ENCODE measurements at places on chromosomes 3 and 15. TPM values are rescaled to one million over a fixed set of nuclear protein-coding genes. Genes with fewer than 3 reads are reported as not detected.

DNA sequence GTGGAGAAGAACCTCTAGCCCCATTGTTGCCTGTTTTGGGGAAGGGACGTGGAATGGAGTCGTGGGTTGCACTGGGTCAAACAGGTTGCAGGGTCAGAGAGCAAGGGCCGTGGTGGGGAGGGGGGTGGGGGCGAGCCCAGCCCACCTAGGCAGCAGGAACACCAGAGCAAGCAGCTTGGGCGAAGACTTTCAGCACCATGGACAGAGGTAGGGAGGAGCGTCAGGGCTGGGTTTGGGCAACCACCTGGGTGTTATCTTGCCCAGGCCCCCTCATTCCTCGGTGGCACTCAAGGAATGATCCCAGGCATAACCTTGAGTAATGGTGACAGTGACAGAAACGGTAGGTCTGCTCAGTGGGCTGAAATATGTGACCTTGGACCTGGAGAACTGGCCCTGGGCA is 45.9 kb upstream of the TMEM115 start:
- H3K36me3 ChIP-seq, result no peaks in the 10 kb centered on the region
- H3K27me3 ChIP-seq, result no peaks in the 10 kb centered on the region
- no peaks in the 10 kb centered on the region for H3K4me1 ChIP-seq
- no peak overlapping the region for H3K27ac ChIP-seq
- peak; percentile 29 for DNase-seq
- H3K4me3 ChIP-seq, result no peak overlapping the region

DNA sequence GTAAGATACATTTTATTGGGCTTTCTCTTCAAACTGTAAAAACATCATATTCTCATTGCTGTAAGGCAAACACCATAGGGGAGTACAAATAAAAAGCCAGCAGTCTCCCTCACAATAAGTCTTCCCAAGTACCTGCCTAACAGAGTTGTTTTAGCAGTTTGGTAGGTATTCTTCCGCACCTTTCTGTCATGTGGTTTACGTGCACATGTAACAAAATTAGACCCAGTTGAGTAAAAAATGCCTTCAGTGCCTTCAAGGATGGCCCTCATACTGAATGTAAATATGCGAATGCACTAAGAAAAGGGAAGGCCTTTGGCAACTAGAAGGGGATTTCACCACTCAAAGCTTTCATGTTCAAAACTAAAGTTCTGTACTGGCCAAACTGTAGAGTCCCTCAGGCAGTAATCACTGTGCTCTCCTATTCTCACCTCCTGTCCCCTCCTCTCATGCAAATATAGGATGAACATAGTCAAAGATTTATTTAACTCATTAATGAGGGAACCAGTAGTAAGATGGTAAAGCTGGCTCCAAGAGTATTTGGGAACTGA is 26.4 kb downstream of the USP3 start:
- H3K27ac ChIP-seq, result peak overlapping the region; percentile 71
- H3K4me3 ChIP-seq, result peak overlapping the region; percentile 69
- H3K36me3 ChIP-seq, result peaks cover 13% of the 10 kb centered on the region
- peaks cover 77% of the 10 kb centered on the region for H3K4me1 ChIP-seq

- H3K27me3 ChIP-seq, result peaks cover 13% of the 10 kb centered on the region
- no peak overlapping the region for H3K4me3 ChIP-seq
- H3K27ac ChIP-seq, result no peak overlapping the region
- no peaks in the 10 kb centered on the region for H3K36me3 ChIP-seq
These were observed 63.7 kb downstream of the MAGI1 start for GRCh38 chr3:65975032-65975431.

DNA sequence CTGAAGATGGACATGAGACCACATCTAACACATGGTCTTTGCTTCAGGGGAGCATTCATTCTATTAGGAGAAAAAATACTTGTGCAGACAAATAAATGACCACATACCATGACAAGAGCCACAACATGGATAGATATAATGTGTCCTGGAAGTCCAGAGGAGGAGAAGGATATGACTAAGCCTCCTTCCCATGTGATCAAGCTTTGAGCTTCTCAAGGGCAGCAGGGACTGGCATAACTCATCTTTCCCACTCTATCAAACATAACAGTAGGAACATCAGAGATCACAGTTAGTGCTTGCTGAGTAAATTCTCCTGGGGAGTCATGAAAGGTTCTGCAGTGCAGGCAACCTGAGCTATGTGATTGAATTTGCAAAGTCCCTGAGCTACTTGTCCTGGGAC is 86.0 kb upstream of the LPP start:
- H3K36me3 ChIP-seq, result no peaks in the 10 kb centered on the region
- no peak overlapping the region for H3K27ac ChIP-seq
- DNase-seq, result no peak
- H3K27me3 ChIP-seq, result no peaks in the 10 kb centered on the region
- no peak overlapping the region for H3K4me3 ChIP-seq
- H3K4me1 ChIP-seq, result peaks cover 16% of the 10 kb centered on the region

DNA sequence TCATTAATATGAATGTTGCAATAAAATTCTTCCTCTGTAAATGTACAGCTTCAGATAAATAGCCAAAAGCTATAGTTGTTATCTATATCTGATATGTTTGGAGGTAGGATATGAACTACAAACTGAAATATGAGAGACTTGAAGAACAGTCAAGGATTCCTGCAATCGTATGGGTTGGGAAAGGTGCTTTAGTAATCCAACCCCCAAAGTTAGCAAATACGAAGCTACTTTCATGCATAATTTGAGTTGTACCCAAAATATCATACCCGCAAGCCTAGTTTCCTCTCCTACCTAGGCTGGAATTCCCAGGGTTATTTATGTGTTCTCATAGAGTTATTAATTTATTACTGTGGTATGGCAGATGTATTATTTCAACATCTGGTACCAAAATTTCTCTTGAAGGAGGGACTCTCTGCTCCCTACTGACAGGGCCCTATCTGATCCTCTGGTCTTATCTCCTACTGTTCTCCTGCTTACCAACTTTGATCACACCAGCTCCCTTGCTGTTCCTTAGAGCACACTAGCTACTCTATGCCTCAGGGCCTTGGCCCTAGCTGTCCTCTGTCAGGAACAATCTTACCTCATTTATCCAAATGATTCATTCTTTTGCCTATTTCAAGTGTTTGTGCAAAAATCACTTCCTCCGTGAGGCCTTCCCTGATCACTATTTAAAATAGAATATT is 140.4 kb upstream of the CCDC54 start:
- H3K27ac ChIP-seq, result no peak overlapping the region
- H3K4me3 ChIP-seq, result no peak overlapping the region
- DNase-seq, result no peak

DNA sequence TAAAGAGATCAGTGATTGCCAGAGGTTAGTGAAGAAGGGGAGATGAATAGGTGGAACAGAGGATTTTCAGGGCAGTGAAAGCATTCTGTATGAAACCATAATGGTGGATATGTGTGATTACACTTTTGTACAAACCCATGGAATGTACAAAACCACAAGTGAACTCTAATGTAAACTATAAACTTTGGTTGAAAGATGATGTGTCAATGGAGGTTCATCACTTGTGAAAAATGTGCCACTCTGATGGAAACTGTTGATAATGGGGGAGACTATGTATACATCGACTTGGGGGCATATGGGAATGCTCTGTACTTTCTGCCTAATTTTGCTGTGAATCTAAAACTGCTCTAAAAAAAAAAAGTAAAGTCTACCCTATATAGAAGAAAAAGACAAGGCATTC is 68.7 kb upstream of the ARHGEF3 start:
- H3K4me3 ChIP-seq, result peak overlapping the region; percentile 22
- H3K27me3 ChIP-seq, result no peaks in the 10 kb centered on the region
- H3K27ac ChIP-seq, result no peak overlapping the region
- no peaks in the 10 kb centered on the region for H3K36me3 ChIP-seq

DNA sequence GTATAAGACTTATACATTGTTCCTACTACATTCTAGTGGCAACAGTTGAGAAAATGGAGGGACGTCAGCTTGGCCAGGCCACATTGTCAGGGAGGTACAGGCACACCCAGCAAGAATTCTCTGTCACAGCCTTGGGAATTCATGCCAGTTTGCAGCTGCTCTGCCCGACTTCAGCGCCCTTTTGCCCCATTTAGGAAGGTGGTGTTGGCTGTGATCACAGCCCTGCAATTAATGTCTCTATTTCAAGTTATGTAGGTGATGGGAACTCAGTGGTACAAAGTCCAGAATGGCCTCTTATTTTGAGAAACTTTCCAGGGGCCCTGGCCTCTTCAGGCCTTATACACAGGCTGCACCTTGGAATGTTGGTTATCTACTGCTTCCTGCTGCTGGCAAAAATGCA is 26.7 kb downstream of the AMOTL2 start:
- no peak for DNase-seq
- H3K4me1 ChIP-seq, result peaks cover 7% of the 10 kb centered on the region
- H3K27me3 ChIP-seq, result peaks cover 5% of the 10 kb centered on the region

DNA sequence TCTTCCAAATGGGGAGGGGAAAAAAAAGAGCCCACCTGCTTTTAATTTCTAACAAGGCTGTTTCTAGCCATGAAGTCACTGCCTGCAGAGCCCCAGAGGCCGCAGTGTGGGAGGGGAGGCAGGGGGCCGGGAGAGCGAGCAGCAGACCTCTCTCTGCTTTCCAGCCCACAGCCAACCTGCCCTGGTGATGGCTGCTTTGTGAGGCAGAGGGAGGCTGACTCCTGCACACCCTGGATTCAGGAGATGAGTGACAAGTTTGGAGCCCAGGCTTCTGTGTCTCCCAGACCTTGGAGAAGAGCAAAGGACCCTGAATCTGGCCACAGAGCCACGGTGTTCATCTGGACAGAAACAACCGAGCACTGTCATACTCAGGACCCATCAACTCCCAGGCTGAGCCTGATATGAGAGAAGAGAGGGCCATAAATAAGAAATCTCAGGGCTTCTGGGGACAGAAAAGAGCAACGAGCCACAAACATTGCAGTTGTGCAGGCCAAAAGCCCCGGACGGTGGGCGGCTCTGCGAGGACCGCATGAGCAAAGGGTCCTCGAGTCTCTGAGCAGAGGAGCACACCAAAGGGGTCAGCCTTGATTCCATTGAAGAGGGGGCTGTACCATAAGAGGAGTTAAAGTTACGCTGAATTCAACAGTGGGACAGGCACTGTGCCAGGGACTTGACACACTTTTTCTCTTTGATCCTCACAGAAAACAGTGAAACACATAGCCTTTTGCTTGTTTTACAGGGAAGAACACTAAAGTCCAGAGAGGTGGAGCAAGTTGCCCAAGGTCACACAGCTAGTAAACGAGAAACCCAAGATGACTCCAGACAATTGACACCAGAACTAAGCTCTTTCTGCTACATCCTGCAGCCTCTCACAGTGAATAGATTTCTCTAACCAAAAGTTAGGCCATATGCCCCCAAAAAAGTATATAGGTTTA is 97.2 kb downstream of the SEMA5B start:
- H3K27ac ChIP-seq, result no peak overlapping the region
- H3K27me3 ChIP-seq, result no peaks in the 10 kb centered on the region
- no peak overlapping the region for H3K4me3 ChIP-seq
- no peak for DNase-seq

- no peak overlapping the region for H3K27ac ChIP-seq
- no peak overlapping the region for H3K4me3 ChIP-seq
- H3K4me1 ChIP-seq, result no peaks in the 10 kb centered on the region
- no peaks in the 10 kb centered on the region for H3K27me3 ChIP-seq
These were observed 48.7 kb upstream of the ROBO2 start for GRCh38 chr3:76991165-76991564.

Gene SGO1
- 27.8 TPM for total RNA-seq

Gene GPR87
- total RNA-seq, result 0.70 TPM

Gene PPP1R14D
- total RNA-seq, result not detected

Gene CSTA
- not detected for total RNA-seq

Gene PRTG
- 0.25 TPM for total RNA-seq

Gene TLR9
- 2.3 TPM for total RNA-seq
